ENCODE measurements at places on chromosomes 1 and 21.

DNA sequence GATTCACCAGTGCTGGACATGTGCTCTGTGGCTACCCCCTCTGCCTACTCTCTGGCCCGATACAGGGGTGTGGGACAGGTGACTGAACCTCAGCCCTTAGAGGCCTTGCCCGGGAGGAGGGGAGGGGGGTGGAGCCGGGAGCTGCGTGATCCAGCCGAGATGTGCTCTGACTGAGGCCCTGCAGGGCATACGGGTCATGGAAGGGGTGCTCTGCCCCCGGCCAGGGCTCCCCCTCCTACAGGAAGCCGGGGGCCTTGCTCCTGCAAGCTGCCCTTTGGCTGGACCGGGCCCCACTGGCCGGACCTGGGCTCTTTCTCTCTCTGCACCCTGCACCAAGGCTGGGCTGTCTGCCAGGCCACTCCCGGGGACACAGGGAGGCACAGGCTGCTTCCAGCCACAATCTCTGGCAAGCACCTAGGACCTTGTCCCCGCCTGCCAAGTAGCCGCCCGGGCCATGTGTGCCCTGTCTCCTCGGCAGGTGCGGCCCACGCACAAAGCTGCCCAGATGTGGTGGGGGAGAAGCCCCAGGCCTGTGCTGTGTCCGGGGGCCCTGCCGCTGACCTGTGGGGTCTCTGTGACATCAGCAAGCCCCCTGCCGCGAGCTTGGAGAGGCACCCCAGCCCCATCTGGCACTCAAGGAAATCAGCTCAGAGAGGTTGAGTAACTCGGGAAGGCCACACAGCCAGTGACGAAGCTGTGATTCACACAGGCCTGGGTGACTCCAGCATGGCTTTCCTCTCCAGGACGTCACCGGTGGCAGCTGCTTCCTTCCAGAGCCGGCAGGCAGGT is 1.5 kb downstream of the SCNN1D start:
- DNase-seq: no peak

DNA sequence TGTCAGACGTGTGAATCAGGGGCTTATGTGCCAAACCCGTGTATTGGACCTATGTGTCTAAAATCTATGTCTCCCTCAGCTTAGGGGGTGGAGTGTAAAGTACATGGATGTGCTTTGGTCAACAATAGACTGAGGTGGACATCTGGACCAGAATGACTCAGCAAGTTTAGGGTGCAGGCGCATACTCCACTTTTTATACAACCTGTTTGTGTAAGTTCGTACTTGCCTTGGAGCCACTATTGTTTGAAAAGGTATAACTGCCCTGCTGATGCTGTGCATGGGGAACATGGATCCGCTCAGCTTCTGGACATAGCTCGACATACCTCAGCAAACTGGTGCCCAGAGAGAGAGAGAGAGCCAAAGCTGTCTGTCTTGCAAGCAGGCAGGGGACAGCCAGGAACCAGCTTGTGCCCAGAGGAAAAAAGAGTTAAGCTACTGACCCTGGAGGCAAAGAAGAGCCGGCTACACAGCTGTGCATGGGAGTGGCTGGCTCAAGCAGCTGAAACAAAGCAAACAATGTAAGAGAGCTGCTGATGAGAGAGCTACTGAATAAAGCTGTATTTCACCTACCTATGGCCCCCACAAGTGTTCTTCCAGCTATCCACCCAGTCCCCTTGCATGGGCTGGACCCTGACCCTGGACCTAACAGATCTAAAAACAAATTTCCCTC is 41.2 kb downstream of the GJA5 start:
- no peak for DNase-seq

DNA sequence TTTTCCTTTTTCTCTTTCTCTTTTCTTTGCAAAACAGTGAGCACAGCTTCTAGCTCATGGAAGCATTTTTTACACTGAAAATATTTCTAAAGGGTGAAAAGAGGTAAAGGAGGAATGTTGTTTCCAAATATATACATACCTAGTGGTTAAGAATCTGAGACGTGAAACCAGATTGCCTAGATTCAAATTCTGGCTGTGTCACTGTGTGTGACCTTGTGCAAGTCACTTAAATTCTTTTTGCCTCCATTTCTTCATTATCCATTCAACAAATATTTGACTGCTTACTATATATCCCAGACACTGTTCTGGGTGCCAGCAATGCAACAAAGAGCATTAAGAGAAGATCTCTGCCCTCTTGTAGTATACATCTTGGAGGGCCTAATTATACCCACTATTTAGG is 53.3 kb downstream of the ZFYVE9 start:
- DNase-seq: no peak

- no peak for DNase-seq
Observed at GRCh38 chr1:178538192-178538916, 25.4 kb downstream of the TEX35 start.

DNA sequence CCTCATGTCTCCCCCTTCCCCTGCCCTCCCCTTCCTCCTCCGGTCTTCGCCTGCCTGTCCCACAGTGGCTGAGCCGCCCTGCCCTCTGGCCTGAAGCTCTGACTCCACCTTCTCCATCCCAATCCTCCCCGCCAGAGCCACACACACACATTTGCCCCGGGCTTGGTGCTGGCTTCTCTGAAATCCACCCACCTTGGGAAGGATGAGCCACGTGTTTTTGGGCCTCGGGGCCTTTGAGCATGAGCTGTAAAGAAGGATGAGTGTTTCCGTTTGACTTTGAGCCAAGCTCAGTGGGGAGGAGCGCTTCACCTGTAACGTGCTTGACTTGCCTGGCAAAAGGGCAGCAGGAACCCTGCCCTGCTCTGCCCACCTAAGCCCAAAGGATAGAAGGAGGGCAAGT is 295.1 kb downstream of the SIPA1L2 start:
- DNase-seq: no peak

Data from stimulated activated CD4-positive, alpha-beta T cell treated with anti-CD3 and anti-CD28 coated beads, Interleukin-15, amount 100 ng/mL, for 1 hour (primary cell).